Activated naive CD8-positive, alpha-beta T cell treated with anti-CD3 and anti-CD28 coated beads, Interleukin-2, amount 50 U/mL, for 24 hours (primary cell): ENCODE measurements at places on chromosomes 4 and X.

- DNase-seq = no peak
Observed at GRCh38 chr4:1375051-1375721, 28.2 kb downstream of the UVSSA start.

DNA sequence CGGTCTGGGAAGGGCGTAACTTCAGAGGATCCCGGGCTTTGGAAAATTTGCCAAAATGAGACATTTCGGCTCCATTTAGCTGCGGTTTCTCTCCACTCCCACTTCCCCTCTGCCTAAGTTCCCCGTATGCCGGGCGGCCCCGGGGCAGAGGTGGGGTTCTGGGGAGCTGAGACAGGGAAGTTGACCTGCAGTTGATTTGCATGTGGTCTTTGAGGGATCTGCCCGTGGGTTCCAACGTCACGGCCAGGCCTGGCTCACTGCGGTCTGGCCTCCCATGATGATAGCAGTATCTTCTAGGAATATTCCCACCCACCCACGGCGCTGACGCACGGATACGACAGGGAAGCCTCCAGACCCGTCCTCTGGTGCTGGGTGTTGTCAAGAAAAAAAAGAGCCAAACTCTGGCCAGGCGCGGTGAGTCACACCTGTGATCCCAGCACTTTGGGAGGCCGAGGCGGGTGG lies 27.3 kb upstream of the CRLF2 start:
- peak; percentile 72 for DNase-seq

DNA sequence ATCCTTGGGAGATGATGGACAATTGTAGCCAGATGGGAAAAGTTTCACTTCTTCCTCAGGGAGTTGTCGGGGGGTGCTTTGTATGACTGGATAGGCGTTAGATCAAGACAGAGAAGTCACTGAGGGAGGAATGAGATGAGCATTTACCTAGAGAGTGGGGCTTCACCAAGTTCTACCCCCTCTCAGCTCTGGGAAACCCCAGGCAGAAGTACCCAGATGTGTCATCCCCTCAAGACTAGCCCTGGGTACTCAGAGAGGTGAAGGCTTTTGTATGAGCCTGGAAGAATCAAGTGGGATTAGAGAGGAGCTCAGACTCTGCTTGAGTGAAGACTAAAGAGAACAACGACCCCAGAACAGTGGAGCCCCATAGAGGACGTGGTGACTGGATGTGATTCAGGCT lies 1.9 kb downstream of the MAGEB1 start:
- DNase-seq = no peak

GRCh38 chr4:174749091-174749490 lies 80.0 kb downstream of the GLRA3 start:
- DNase-seq = no peak

- no peak for DNase-seq
Observed at GRCh38 chr4:24497221-24497620, 87.1 kb downstream of the DHX15 start.

GRCh38 chr4:8039290-8039689 lies 99.6 kb upstream of the AFAP1 start:
- no peak for DNase-seq

- DNase-seq = no peak
Observed at GRCh38 chrX:46910415-46910814, 1.8 kb upstream of the JADE3 start.

DNA sequence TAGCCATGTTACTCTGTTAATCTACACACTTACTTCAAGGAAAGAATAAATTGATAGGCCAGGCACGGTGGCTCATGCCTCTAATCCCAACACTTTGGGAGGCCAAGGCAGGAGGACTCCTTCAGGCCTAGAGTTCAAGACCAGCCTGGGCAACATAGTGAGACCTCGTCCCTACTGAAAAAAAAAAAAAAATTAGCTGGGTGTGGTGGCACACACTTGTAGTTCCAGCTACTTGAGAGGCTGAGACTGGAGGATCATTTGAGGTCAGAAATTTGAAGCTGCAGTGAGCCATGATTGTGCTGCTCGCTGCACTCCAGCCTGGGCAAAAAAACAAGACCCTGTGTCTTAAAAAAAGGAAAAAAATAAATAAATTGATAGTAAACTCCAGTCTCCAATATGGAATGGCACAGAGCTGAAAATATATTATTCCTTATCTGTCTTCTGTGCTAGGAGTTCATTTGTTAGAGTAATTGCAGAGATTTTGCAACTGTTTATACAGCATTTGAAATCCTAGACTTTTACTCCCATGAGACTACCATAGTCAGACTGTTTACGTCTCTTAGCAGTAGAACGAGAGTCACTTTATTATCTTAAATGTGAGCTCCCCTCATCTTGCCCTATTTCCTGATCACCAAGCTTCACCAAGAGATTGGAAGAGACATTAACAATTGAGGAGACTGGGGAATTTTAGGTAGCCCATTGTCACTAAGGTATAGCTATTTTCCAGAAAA lies 18.8 kb upstream of the TMEM131L start:
- no peak for DNase-seq

DNA sequence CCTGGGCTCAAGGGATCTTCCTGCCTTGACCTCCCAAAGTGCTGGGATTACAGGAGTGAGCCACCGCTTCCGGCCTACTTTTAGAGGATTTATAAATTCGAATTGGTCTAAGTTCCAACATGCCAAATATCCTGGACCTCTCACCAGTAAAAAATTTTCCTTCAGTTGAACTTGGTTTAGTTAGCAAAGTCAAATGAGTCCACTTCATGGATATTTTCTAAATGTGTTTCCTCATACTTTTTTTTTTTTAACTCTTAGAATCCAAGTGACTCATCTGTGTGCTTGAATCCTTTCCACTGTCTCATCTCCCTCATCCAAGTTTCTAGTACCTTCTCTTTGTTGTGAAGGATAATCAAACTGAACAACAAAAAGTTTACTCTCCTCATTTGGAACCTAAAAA lies 49.7 kb downstream of the RBM47 start:
- no peak for DNase-seq

- DNase-seq = no peak
Observed at GRCh38 chr4:139710073-139710472, 44.5 kb downstream of the MGST2 start.

DNA sequence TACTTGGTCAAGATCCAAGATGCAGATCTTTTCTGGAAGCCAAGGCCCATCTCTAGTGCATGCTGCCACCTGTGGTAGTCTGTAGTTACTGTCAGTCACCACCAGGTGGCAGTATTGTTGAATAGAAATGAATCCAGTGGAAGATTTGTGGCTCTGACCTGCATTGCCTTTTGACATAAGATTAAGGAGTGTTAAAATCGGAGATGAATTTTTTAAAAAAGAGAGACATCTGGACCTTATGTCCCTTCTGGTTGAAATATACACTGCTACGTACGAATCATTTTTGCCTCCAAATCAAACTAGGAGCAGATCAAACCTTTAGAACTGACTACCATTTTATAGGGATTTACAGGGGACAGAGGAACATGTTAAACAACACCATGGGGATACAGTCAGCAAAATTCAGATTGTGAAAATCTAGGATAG lies 46.9 kb upstream of the RHOH start:
- peak; percentile 65 for DNase-seq

GRCh38 chrX:12771445-12772069 lies 19.7 kb upstream of the PRPS2 start:
- peak; percentile 67 for DNase-seq

DNA sequence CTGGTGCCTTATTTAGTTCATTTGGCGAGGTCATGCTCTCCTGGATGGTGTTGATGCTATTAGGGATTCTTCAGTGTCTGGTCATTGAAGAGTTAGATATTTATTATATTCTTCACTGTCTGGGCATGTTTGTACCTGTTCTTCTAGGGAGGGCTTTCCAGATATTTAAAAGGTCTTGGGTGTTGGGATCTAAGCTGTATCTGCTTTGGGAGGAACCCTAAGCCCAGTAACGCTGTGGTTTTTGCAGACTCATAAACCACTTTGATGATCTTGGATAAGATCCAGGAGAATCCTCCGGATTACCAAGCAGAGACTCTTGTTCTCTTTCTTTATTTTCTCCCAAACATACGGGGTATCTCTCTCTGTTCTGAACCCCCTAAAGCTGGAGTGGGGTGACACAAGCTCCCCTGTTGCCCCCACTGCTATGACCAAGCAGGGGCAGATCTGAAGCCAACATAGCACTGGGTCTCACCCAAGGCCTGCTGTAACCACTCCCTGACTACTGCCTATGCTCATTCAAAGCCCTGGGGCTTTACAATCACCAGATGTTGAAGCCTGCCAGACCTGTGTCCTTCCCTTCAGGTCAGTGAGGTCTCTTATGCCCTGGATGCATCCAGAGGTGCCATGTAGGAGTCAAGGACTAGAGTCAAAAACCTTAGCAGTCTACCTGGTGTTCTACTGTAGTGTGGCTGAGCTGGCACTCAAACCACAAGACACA lies 187.6 kb downstream of the GUCY2F start:
- DNase-seq = no peak

DNA sequence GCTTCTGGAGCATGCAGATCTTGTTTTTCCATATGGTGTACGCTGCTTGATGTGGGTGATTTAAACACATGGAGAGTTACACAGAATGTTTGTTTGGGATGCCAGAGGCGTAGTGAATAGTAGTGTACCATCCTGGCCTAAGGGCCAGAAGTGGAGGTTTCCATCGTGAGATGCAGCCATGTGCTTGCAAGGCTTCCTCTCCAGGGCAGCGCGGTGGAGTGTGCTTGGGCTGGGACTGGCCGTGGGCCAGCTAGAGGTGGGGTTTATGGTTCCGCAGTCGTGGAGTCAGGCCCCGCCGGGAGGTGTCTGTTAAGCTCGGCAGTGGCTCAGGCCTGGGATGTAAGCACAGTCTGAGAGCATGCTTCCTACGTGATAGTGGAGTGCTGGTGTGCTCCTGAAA lies 14.0 kb downstream of the STOX2 start:
- DNase-seq = no peak

- DNase-seq = no peak
Observed at GRCh38 chrX:13077168-13077567, 32.7 kb upstream of the FAM9C start.

DNA sequence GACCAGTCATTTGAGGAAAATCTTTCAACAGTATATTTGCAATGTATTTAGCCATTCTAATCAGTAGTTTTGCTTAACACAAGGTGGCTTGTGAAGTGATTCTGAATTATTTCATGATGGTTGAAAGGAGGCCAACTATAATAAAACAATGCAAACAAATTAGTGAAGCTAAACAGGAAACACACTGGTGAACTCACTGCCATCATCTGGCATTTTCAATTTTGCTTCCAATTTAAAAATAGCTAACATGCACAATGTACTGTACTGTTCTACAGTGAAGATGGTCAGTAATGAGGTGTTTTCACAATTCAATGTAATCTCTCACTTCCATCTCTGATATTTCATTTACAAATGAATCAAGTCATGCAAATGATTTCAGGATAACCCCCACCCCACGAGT lies 31.1 kb downstream of the PGRMC2 start:
- no peak for DNase-seq

GRCh38 chr4:156053174-156053573 lies 99.5 kb upstream of the CTSO start:
- no peak for DNase-seq

GRCh38 chr4:162981823-162982222 lies 184.9 kb downstream of the NAF1 start:
- DNase-seq = no peak

GRCh38 chr4:157992038-157992705 lies 180.7 kb downstream of the GASK1B start:
- peak; percentile 18 for DNase-seq

DNA sequence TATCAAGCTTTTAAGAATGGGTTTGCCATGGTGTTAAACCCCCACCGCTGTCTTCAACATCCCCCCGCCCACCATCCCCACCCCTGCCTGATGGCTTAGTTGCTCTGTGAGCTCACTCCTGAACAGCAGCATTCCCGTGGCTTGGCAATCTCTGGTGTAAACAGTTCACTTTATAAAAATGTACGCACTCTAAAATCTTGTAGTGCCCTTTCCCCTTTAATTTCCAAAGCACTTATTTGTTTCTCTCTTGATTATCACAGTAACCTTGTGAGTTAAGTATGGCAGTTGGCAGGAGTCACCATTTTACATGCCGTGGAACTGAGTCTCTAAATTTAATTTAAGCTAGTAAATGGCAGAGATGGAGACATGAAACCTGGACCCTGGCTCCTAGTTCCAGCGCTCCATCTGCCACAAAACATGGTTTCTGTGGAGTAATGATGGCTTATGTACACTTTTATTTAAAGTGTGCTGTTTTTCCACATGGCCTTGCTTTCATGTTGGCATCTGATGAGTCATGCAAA lies 123.1 kb downstream of the AFF1 start:
- no peak for DNase-seq

DNA sequence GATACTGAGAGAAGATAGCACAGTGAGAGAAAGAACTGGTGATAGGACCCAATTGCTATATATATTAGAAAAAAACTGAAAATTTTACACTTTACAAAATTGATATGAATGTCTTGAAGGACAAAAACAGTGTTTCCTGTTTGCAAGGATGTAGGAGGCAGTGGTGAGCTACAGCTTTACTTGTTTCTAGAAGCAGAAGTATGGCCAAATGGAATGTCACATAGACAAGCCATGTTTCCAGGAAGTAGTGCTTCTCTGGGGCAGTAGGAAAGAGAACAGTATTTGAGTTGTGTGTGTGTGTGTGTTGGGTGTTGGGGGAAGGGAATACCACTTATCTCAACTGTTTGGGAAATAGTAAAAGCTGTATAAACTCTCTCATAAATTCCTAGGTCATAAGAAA lies 60.9 kb upstream of the IBSP start:
- no peak for DNase-seq

DNA sequence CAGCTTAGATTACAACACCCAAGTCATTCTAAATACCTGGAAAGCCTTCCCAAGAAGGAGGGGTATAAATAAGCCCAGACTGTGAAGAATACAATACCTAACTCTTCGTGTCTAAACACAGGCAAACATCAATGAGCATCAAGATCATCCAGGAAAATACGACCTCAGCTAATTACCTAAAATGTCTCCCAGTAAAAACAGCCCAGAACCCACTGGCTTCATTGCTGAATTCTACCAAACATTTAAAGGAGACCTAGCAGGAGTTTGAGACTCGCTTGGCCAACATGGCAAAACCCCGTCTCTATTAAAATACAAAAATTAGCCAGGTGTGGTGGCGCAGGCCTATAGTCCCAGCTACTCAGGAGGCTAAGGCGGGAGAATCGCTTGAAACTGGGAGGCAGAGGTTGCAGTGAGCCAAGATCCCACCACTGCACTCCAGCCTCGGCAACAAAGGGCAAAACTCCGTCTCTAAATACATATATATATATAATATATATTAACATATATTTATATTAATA lies 19.1 kb upstream of the HSFX4 start:
- no peak for DNase-seq

- no peak for DNase-seq
Observed at GRCh38 chr4:188665491-188666457, 526.5 kb downstream of the TRIML1 start.

GRCh38 chr4:35723973-35724372 lies 520.3 kb downstream of the ARAP2 start:
- no peak for DNase-seq

- DNase-seq = peak; percentile 34
Observed at GRCh38 chr4:4461850-4462249, 74.9 kb downstream of the NSG1 start.

- no peak for DNase-seq
Observed at GRCh38 chrX:135531813-135532212, 11.4 kb downstream of the INTS6L start.
